ENCODE measurements at places on chromosomes 4 and X. TPM values are rescaled to one million over a fixed set of nuclear protein-coding genes. Genes with fewer than 3 reads are reported as not detected.
A peak's percentile ranks its signal among the peaks of the same experiment; 100 is the strongest.

- DNase-seq, result no peak
These were observed 855.0 kb upstream of the GRID2 start for GRCh38 chr4:91448668-91449330.

DNA sequence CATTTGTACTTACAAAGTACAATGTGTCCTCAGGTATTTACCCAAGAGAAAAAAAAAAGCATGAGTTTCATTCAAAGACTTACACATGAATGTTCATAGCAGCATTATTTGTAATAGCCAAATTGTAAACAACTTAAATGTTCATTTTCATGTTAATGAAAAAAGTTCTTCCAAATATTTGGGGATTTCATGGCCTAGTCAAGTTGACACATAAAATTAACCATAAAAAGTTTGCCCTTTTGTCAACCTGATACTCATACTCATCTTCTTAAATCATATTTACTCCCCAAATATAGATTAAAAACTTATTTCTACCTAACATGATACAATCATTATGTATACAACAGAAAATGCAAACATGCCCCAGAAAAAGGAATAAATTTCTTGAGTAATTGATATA is 112.5 kb upstream of the EMCN start:
- no peak for DNase-seq

- no peak for DNase-seq
These were observed 98.7 kb downstream of the TMEM131L start for GRCh38 chr4:153564630-153565525.

DNA sequence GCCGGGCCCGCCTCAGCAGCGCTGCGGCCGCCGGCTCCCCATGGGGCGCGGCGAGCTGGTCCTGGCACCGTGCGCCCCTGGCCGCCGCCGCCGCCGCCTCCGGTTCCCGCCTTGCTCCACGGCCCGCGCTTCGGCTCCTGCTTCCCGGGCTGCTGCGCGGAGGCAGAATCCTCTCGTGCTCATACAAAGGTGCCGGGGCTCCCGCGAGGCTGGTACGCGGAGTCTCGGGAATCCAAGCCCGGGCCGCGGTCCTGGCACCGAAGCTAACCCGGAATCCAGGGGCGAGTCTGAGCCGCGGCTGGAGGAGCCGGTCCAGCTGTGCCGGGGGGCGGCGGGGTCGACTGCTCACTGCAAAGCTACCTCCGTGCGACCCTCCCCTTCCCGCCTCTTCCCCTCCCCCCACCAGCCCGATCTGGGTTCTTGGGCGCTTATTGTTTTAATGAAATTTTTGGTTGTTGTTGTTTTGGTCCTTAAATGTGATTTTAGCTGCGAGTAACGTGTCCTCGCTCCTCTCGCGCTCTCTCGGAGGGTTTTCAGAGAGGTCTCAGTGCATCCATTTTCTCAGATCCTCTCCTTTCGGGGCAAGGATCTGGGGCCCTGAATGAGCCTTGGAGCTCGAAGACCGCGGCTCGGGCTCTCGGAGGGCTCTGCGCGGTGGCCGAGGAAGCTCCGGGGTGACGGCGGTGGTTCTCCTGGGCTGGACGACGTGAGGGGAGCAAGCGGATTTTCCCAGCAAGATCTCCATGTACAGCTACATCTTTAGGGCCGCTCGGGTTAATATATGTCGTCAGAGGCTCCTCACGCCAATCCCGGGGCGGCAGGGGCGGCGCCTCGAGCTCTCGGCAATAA is at the start of gene HAND2:
TSS of gene HAND2 (minus strand) at position 753 of the 849 bp plus-strand sequence. CDS start 940 bp downstream, outside the sequence.
- DNase-seq, result no peak

- no peak for DNase-seq
These were observed 92.1 kb downstream of the SLC9A7 start for GRCh38 chrX:46666831-46667230.

The PHEX gene
- 0.23 TPM for total RNA-seq

DNA sequence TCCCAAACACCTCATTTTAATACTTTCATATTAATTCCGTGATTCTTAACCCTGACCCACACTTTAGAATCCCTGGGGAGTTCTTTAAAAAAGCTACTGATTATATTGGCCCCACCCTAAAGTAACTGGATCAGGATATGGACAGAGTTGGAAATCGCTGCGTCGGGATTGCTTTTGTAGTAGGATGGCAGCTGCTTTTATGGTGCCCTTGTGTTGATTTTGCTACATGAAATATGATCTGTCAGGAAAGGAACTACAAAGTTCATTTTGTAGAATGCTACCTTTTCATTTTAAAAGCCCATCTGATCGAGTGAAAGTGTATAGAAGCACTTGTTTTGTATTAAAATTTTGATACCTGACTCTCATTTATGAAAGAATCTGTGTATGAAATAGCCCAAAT is 43.6 kb downstream of the TMEM131L start:
- DNase-seq, result no peak

The ZCCHC18 gene
- 0.62 TPM for total RNA-seq

DNA sequence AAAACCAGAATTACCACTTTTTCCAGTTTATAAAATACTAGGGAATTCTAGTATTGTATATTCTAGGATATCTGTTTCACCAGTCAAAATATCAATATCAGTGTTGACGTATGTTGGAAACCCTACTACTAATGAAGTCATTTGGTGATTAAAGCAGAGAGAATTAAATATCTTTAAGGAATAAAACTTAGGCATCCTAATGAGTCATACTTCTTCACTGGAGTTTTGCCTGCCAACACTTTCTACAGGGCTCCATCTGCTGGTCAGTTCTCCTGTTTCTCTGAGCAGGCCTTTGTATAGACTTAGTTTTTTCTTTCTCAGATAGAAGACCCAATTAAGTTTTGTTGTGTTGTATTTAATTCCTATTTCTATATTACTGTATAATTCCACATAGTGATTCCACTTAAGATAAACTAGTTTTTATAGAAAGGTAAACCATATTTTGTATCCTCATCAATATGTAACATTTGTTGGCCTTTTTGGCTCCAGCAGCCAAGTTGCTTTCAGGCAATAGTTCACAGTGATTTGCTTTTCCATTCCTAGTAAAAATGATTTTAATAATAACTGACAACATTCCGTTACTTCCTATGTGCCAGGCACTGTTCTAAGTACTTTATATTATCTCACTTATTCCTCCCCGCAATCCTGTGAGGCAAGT is 3.5 kb downstream of the AP1AR start:
- peak; percentile 50 for DNase-seq

DNA sequence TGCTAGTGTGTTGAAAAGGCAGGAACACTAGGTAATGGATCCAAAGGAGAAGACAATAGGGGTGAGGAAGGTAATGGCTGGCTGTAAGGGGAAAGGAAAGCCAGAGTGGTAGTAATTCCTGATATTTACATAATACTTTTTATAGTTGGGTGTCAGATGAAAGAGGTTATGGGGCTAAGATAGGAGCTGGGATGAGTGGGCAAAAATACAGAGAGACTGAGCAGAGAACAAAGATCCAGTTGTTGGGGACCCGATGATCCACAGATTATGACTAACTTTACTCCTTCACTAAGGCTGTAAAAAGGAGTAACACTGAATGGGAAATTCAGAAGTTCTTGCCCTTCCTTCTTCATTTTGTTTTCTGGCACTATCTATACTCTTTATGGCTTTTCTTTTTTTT is 138.2 kb downstream of the KLHL13 start:
- DNase-seq, result no peak

DNA sequence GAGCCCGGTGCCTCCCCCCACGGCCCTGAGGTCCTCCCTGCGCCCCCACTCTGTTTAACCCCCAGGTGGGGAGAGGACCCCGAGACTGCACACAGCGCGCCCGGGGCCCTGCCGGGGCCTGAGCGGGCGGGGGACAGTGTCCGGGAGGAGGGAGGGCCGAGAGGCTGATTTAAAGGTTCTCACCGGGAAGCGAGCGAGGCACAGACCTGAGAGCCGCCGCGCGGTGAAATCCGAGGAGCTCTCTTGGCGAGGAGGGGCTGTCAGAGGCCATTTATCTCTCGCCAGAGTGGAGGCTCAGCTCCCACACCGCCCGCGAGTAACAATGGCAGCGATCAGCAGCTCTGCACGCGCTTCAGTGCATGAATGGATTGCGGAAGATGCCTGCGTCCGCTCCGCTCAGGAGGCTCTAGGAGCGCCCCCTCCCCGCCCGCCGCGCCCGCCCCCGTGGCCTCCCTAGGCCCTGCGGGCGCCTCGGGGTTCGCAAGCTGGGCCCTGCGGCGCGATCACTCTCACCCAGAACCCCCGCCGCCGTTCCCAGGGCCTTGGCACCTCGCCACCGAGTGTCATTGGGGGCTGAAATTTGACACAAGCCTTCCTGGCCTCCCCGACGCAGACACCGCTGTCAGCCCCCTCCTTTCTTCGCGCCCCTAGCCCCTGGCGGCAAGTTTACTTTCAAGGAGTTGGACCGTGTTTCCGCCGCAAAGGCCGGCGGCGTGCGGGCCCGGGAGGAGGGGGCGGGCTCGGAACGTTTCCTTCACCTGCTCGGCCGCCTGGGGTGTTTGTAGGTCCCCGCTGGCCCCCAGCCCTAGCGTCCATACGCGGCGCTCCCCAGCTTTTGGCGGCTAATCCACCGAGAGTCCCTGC is 48.7 kb upstream of the BCOR start:
- DNase-seq, result no peak

DNA sequence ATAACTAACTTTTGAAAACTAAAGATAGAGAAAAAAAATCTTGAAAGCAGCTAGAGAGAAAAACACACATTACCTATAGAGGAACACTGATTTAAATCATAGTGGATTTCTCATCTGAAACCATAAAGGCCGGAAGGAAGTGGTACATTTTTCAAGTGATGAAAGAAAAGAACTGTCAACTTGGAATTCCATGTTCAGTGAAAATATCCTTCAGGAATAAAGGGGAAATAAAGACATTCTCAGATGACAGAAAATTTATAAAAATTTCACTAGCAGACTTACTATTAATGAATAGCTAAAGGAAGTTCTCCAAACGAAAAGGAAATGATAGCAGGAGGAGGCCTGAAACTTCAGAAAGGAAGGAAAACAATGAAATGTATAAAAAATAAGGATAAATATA is 7.6 kb upstream of the JADE3 start:
- DNase-seq, result no peak

The SHROOM4 gene
- total RNA-seq, result 0.13 TPM

DNA sequence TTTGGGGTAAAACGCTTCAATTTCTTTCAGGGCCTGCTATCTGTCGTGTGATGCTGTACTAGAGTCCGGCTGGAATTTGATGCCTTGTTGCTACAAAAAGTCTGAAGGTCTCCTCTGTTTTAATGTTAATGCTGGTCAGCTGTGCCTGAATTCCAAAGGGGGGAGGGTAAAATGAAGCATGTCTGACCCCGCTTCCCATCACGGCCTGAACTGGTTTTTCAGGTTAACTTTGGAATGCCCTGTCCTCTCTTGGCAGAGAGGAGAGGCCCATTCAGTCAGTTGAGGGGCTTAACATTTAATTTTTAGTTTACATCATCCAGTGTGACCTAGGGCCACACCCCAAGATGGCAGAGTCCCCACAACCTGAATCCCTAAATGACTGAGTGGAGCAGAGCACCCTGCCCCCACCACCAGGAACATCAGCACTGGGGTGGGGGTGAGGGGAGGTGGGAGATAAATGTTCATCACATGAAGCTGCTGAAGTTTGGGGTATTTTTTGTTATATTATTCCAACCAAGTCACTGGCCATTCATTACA is 47.9 kb upstream of the GPR78 start:
- DNase-seq, result no peak

The UGT2A3 gene
- total RNA-seq, result 0.05 TPM

- DNase-seq, result no peak
These were observed 11.4 kb upstream of the NKRF start for GRCh38 chrX:119617517-119618164.

DNA sequence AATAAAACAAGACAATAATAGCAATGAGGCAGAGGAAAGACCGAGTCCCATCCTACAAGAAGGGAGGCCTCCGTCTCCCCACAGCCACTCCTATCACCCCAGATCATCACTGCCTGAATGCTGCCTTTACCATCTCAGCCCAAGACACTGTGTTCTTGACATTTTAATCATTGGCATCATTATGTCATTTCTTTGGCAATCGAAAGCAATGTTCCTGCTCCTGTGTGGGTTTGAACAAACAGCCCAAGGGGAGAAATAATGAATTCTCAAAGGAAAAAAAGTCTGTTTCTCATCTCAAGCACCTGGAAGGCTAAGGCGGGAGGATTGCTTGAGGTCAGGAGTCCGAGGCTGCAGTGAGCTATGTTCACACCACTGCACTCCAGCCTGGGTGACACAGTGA is 73.0 kb upstream of the ACSL1 start:
- no peak for DNase-seq

DNA sequence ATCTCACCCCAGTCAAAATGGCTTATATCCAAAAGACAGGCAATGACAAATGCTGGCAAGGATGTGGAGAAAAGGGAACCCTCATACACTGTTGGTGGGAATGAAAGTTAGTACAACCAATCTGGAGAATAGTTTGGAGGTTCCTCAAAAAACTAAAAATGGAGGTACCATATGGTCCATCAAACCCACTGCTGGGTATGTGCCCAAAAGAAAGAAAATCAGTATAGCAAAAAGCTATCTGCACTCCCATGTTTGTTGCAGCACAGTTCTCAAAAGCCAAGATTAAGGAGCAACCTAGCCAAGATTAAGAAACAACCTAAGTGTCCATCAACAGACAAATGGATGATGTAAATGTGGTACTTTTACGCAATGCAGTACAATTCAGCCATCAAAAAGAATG is 70.7 kb downstream of the DCAF12L1 start:
- no peak for DNase-seq

DNA sequence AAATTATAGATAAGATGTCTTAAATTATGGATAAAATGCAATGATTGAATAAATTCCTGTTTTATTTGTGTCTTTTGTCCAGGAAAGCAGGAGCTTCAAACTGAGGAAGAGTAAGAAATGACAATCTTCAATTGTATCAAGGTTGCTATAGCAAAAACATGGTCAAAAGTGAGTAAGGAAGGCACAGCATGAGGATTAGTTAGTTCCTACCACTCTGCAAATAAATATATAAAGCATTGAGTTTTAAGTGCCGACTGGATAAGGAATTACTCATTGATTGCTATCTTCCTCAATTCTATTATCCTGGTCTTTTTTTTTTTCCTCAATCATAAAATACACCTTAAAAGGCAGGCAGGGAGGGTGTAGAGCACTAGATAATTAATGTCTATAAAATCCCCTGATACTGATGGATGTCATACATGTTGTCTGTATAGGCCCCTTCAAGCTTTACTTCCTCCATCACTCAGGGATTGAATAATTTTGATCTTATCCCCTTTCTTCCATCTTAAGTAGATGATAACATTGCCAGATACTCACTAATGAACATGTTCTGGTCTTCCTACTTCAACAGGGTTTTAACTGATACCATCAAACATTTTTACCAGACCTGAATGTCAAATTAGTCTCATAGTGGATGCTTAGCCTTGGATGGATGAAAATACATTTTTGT is 86.6 kb downstream of the MID1 start:
- no peak for DNase-seq

DNA sequence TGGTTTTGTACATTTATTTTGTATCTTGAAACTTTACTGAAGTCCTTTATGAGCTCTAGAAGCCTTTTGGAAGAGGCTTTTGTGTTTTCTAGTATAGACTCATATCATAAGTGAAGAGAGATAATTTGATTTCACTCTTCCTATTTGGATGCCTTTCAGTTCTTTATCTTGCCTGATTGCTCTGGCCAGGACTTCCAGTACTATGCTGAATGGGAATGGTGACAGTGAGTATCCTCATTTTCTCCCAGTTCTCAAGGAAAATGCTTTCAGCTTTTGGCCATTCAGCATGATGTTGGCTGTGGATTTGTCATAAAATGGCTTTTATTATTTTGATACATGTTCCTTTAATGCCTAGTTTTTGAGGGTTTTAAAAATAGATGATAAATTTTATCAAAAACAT is 1061.3 kb downstream of the STPG2 start:
- no peak for DNase-seq

GRCh38 chr4:234178-234577 is 71.1 kb downstream of the ZNF732 start:
- no peak for DNase-seq

The PCSK1N gene
- total RNA-seq, result 17.8 TPM

The TASL gene
- not detected for total RNA-seq

- peak; percentile 50 for DNase-seq
These were observed 512.5 kb upstream of the SLIT2 start for GRCh38 chr4:19739101-19739651.
